ENCODE measurements at places on chromosomes 5 and 9.

GRCh38 chr9:130476151-130476730, 31.5 kb downstream of the ASS1 start:
- DNase-seq: no peak

- DNase-seq: no peak
Measured at GRCh38 chr5:144203750-144204596, 33.3 kb downstream of the KCTD16 start.

DNA sequence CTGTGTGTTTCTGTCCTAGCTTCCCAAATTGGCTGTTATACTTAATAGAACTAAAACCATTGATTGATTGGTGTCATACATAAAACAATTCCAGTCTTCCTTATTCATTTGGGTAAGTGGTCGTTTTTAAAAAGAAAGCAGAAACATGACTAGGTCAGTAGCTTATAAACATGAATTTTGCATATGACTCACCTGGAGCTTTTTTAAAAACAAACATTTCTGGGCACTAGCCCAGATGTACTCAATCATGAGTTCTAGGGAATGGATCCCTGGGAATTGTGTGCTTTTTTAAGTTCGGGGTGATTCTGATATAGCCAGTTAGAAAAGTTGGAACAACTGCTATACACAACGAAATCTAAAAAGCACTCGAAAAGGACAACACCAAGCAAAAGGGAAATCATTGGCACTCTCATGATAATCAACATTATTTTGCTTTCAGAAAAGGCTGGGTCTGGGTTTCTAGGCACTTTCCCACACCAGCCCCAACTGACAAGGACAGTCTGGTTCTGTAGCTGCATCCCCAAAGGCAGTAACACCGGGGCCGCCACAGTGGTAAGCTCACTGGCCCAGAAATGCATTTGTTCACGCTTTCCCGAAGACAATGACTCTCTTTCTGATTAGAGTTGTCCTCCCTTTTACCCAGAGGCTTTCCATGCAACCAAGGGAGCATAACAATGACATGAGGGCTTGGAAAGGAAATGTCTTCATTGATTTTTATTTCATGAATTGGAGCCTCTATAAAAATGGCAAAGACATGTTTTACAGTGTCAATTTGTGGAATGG, 664.9 kb upstream of the WWC1 start:
- DNase-seq: no peak

DNA sequence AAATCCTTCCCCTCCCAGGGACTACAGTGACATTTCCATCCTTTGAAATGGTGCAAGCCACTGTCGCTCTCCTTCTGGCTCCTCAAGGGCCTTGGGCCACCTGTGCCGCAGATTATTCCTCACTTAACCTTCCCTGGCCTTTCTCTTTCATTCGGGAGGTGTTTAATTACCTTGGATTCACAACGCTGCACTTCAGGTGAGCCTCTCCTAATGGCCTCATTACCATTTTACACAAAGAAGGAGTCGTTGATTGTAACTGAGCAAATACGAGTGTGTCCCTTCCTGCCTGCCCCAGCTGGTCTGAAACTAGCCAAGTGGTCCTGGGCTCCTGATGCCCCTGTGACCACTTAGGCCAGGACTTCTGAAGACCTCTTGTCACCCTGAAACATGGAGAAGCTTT, 205.0 kb downstream of the CRB2 start:
- DNase-seq: no peak

- no peak for DNase-seq
Measured at GRCh38 chr9:77455312-77455927, 192.7 kb downstream of the GNA14 start.

DNA sequence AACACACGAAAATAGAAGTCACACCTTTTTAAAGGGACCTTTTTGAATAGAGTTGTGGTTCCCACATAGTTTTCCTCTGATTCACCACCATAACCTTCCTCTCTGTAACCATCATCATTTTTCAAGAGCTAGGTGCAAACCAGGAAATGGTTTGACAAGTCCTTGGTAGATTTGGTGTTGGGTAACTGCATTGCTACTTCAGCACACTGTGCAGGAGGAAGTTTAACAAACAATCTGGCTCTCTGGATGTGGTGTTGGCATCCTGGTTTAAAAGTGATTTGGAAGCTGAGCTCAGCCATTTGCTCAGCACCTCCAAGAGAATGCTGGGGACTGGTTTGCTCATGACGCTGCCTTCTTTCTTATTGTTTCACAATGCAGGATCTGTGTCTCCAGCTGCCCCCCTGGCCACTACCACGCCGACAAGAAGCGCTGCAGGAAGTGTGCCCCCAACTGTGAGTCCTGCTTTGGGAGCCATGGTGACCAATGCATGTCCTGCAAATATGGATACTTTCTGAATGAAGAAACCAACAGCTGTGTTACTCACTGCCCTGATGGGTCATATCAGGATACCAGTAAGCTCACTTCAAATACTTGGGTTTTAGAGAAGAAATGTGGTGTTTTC, 213.1 kb downstream of the RFK start:
- no peak for DNase-seq

- no peak for DNase-seq
Measured at GRCh38 chr5:65766781-65767180, 44.8 kb downstream of the NLN start.

GRCh38 chr9:76626141-76626540, 138.1 kb upstream of the PCA3 start:
- DNase-seq: no peak

DNA sequence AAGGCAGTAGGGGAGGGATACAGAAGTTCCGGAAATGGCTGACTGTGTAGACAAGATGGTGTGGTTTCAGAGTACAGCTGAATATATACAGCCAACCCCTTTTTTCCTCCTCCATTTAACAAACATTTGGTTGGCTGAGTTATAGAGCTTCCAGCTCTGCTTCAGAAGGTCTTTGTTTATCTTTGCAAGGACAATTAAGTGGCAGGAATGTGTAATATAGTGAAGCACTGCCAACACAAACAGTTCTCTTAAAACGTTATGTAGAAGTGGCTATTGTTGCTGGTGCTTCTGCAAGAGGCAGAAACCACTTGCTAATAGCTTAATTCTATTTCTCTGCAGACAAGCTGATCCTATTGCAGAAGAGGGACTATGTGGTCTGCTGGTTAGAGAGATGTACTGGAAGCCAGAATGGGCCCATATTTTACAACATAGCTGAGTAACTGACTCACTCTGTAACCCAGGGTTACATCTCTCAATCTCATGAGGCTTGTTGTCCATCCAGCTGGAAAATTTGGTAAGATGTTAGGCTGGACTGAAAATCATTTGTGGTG, 62.7 kb upstream of the OSMR start:
- no peak for DNase-seq

DNA sequence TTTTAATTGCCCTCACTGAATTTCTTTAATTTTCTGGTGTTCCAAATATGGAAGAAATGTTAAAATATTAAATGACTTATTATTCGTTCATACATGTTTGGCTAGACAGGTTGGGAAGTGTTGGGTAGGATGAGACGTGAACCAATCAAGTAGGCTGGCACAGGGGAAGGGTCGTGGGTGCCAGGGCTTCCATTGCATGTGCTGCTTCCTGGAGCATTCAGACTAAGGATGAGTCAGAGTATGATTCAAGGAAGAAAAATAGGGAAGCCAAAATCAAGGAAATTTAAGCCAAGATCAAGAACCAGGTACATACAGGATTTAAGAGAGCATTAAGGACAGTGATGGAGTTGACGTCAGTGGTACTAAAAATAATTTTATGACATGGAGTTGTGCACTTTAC, 2068.0 kb downstream of the MAT2B start:
- DNase-seq: no peak

DNA sequence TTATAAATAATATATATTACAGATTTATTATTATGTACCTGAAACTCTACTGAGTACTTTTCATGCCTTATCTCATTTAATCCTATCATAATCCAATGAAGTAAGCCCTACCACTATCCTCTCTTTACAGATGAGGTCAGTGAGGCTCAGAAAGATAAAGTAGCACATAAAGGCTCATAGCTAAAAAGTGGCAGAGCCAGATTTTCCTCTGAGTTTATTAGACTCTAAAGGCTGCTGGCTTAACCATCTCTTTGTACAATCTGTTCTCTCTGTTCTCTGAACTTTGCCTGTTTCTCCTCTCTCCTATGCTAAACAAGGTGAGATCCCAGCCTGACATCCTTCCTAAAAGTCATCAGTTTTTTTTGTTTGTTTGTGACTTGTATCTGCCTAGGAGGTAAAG, 311.2 kb downstream of the KCTD16 start:
- DNase-seq: no peak

- no peak for DNase-seq
Measured at GRCh38 chr9:81318571-81318970, 370.8 kb downstream of the TLE1 start.

DNA sequence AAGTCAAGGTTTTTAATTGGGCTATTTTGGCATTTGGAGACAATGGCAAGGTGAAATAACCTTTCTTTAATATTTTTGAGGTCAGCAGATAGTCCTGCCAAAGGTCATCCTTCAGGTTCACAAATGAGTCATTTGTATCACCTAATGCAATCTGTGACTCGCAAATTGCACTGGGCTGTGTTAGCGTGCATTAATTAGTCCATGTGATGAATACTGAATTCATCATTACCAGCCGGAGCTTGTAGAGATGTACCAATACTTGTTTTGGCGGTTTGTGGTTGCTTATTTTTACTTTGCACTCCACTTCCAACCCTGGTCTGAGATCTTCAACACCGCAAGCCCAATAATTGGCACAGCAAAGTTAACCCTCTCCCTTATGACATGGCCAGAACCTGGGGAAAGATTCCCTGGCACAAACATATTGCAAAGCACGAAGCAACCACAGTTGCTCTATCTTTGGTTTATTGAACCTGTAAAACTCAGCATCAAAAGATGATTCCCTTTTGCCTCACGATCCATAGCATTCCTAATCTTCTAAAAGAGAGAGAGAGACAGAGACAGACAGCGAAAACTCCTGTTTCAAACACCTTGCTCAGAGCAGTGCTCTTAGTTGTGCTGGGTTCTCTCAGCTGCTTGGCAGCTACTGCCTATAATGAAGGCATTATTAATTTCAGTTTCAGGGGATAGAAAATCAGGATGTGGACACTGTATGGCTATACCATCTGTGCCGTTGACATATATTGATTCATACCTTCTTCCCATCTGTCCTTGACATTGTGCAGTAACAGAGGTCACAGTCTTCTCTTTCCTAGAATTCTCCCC, 178.1 kb downstream of the EBF1 start:
- DNase-seq: no peak

DNA sequence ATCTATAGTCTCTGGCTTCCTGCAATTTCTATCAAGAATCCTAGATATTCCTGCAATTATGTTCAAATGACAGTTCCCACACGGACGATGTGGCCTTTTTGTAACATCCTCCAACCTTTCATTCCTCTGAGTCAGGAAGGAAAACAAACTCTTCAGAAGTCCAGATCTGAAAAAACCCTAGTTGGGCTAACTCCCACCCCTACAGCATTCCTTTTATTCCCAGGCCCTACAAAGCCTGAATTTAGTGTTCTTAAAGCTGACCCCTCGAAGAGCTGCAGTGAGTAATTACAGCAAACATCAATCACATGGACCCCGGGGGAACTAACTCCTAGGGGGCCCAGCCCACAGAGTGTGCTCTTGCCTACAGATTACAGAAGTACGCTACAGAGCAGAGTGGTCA, 99.7 kb downstream of the SERINC5 start:
- no peak for DNase-seq

GRCh38 chr5:121658221-121658620, 193.5 kb upstream of the FTMT start:
- no peak for DNase-seq

DNA sequence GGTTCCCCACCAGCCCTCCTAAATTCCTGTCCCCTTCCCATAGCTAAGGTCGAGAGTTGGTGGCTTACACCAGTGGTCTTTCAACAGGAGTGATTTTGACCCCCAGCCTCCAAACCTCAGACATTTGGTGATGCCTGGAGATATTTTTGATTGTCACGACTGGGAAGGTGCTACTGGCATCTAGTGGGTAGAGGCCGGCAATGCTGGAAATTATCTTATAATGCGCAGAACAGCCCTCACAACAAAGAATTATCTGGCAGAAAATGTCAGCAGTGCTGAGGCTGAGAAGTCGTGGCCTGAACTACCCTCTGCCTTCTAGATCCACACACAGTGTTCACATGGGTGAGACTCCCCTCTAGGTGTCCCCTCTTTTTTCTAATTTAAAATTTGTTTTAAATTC, 69.6 kb downstream of the IL31RA start:
- no peak for DNase-seq

DNA sequence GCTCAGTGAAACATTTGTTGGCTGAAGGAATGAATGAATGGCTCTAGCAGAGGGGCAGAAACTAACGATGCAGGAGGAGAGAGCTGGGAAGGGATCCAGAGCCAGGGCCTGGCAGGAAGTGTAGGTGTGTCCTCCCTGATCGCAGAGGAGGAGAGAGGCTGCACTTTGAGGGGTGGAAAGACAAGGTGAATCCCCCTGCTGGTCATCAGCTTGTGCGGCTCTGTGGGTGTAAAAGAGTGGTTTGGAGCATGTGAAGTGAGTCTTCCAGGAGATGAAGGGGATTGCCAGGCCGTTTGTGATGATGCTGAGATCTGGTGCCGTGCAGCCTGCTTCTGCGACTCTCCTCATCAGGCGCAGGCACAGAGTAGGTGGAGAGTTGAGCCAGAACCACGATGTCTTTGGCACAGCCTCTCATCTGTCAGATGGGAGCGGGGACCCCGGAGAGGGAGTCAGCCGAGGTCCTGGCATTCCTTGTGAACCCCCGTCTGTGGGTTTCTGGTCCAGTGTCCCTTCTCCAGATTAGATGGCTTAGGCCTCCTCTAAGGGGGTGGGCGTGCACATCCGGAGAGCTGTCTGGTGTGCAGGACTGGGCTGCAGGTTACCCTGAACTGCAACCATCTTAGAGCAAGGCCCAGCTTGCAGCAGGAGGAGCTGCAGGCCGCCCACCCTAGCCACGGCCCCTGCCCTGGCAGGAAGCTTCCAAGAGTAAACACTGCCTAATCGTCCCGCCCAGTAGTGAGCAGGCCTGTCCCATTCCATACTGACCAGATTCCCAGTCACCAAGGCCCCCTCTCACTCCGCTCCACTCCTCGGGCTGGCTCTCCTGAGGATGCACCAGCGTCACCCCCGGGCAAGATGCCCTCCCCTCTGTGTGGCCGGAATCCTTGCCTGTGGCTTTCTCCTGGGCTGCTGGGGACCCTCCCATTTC, at the start of gene ADAMTS13:
TSS of gene ADAMTS13 (plus strand) at position 753 of the 928 bp plus-strand sequence. CDS start at position 830, 77 bp downstream.
- DNase-seq: no peak
